ENCODE measurements at places on chromosomes 1 and 21.

- DNase-seq, result no peak
Measured at GRCh38 chr1:32454726-32455125, 10.1 kb upstream of the ZBTB8B start.

DNA sequence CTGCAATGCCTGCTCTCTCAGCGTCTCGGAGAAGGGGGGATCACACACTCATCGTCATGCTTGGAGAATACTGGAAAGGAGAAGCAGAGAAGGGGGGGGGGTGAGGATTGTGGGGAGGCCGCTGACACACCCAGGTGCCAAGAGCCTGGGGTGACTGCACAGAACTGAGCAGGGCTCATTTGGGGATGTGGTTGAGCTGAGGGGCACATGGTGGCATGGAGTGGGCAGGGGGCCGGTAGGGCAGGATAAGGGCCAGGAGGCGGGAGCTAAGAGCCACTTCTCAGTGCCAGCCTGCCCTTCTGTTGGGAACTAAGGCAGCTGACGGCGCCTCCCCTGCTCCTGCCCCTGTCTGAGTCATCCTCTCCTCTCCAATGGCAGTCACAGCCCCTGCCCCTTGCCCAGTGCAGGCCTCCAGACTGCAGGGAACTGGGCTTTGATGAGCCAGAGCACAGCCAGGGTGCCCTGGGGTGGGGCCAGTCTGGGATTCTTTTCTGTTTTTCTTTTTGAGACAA lies 27.2 kb downstream of the MRPL37 start:
- DNase-seq, result no peak

- no peak for DNase-seq
Measured at GRCh38 chr1:187413405-187414169, 584.8 kb downstream of the PLA2G4A start.

GRCh38 chr1:66434096-66434495 lies 99.9 kb upstream of the SGIP1 start:
- no peak for DNase-seq

GRCh38 chr1:211632117-211632807 lies 43.2 kb downstream of the NEK2 start:
- DNase-seq, result no peak

- no peak for DNase-seq
Measured at GRCh38 chr1:183241471-183241870, 55.4 kb downstream of the LAMC2 start.

GRCh38 chr1:201656311-201657032 lies 117.5 kb downstream of the NAV1 start:
- DNase-seq, result no peak

DNA sequence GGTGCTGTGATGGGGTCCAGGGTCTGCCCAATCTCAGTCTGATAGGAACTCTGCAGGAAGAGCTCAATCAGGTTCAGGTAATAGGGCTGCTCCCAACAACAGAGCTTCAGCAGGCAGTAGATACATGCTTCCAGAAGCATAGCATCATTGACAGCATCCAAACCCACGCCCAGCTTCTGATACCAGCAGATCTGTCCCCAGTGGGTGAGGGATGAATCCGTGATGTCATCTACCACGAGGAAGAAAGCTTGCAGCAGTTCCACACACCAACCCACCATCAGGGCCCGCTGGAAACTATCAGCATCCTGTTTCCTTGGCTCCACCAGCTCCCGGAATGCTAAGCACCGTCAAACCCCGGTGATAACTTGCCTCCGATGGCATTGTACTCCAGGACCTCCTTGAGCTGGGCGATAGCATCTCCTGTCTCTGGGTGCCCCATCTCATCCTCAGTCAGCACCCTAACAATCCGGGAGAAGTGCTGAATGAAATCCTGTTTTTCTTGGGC lies 14.7 kb downstream of the NEK2 start:
- DNase-seq, result no peak

- no peak for DNase-seq
Measured at GRCh38 chr1:94002046-94002787, 93.0 kb upstream of the GCLM start.

- DNase-seq, result no peak
Measured at GRCh38 chr1:55088413-55088812, 49.1 kb downstream of the PCSK9 start.

GRCh38 chr1:240499012-240499411 lies 112.9 kb downstream of the GREM2 start:
- no peak for DNase-seq

GRCh38 chr21:36643374-36644250 lies 55.3 kb upstream of the SIM2 start:
- no peak for DNase-seq

- DNase-seq, result no peak
Measured at GRCh38 chr1:3219791-3220467, 150.9 kb downstream of the PRDM16 start.

GRCh38 chr1:248596615-248597014 lies 885 bp downstream of the OR2T10 start:
- DNase-seq, result no peak

DNA sequence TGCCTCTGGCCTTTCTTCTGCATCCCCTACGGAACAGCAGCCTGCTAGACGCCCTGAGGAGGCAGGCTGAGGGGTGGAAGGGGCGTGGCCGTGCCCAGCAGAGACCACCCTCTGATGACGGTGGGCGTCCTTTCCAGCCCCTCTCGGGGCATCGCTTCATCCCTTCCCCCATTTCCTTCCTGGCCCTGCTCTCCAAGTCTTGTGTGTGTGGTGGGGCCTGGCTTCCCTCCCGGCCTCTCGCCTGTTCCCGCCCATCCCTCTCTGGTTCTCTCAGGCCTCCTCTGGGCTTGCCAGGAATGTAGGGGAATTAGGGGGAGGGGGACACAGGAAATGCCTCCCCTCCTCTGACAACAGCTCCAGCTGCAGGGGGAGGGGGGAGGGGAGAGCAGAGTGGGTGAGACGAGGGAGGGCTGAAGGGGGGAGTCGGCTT lies 51.1 kb downstream of the SKI start:
- no peak for DNase-seq

DNA sequence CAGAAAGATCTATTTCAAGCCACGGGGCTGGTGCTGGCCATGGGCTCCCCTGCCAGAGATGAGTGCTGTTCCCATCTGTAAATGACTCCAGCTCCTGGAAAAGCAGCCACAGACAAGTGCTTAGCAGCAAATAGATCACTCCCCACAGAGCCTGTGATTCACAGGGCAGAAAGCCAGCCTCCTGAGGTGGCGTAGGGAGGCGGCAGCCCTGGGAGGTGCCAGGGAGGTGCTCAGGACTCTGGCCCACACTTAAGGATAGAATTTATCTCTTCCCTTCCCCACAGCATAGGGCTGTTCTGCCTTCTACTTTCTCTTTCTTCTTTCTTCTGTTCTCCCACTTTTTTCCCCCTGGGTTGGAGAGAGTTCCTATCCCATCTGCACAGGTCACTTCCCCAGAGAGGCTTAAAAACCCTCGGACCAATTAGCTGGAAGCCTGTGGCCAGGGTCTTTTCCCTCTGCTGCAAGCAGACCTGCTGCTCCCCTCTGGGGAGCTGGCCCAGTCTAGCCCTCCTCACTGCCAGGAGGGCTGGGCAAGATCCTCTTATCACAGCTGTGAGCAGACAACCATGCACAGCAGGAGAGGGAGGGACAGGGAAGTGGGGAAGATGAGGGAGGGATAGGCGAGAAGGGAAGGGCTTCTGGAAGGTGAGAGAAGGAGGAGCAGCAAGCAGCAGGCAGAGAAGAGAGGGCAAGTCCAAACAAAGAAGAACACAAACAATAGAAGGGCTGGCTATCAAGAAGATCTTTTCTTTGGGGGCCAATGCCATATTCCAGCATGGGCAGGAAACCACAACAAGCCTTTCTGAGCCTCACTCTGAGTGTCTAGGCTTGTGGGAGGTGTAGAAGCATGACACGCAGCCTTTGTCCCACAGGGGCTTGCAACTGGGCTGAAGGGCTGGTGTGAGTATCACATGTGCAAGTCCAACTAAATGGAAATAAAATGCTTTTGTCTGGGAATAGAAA lies 41.0 kb downstream of the KCND3 start:
- no peak for DNase-seq

DNA sequence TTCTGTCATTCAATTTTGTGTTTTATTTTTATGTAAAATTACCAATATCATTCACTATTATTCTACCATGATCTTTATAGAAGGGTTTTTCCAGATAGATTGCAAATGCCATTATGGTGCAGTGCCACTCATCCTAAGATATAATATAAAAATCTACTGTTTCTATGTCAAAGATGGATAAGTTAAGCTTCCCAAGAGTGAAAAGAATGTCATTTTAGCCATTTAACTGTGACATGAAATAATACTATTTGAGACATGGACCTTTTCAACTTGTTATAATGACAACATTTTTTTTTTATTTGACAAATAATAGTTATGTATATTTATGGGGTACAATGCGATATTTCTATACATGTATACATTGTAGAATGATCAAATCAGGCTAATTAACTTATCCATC lies 224.3 kb downstream of the RPS6KC1 start:
- no peak for DNase-seq

- no peak for DNase-seq
Measured at GRCh38 chr1:113453771-113454083, 63.4 kb downstream of the MAGI3 start.

DNA sequence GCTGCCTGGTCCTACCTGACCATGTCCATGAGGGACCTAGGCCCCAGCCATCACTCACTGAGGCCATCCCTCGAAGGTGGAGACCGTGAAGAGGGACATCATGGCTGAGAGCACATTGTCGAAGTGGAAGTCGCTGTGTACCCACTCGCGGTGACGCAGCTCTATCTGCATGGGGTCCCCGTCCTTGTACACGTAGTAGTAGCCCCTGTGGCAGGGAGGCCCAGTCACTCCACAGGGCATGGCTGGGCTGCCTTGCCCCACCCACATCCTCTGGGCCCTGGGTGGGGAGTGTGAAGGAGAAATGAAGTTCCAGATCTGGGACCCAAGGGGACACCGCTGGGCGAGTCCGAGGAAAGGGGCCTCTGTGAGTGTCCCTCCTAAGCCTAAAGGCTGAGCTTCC lies 38.4 kb upstream of the KIF21B start:
- no peak for DNase-seq

- DNase-seq, result no peak
Measured at GRCh38 chr1:39827201-39827600, 38.5 kb upstream of the BMP8B start.

GRCh38 chr1:208595236-208595635 lies 351.1 kb upstream of the PLXNA2 start:
- DNase-seq, result no peak

GRCh38 chr1:205760606-205761005 lies 10.6 kb upstream of the NUCKS1 start:
- DNase-seq, result no peak

DNA sequence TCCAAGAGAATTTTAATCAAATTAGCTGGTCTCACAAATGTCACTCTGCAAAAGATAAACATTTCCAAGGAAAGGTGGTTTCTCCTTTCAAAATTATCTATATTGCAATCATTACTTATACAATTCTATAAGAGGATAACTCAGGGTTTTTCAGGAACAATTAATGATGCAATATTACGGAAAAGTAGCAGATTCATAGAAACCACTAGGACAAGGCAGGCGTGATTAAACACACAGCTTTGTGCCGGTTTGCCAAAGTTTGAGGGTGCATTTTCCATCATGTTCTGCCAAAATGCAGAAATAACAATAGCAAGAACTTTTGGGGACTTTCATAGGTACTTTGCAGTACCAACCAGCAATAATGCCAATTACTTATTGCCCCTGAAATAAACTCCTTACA lies 605 bp downstream of the TNFRSF9 start:
- DNase-seq, result no peak

DNA sequence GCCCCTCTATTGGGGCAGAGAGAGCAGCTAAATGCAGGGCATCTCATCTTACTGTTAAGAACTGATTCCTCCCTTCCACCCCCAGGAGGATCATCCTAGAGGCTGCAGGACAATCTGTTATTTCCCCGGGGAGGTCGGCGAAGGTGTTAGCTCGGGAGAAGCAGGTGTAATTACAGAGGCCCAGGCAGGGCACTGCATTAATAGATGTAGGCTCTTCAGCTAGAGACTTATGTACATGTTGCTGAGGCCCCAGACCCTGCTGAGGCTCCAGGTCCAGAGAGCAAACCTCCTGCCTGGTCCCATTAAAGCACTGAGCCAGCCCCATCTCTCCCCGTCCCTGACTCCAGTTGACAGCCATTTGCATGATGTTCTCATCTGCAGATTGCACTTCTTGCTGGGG lies 320.3 kb upstream of the VAMP3 start:
- no peak for DNase-seq

DNA sequence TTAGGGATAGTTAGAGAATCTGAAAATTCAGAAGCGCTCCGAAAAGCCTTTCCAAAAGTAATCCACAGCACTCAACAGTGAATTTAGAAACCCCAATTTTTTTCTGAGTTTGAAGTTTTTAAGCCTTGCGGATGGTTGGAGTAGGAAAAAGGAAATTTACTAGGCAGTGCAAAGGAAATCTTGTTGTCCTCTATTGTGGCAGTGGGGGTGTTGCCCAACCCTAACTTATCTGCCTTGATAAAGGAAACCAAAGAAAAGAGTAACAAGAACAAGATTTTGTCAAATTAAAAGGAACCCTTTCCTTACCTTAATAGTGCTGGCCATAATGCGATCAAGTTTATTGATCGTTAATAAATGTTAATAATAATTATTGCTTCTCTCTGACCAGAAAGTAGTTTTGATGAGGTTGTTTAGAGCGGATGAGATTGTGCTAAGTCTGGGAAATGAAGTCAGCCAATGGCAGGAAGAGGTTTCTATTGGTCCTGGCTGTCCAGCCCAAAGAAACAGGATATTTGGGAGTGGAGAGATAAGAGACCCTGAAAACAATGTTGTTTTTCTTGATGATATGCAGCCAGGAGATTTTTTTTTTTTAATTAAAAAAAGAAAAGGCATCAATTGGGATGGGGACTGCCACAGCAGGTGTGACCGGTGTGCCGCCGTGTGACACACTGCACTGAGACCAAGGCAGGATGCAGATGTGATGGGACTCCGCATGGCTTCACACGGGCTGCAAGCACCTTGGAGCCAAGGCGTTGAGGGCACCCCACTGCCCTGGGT lies at the start of gene ERG:
Gene ERG, minus strand, starts transcription at position 421 of the 777 bp plus-strand sequence. Its CDS starts 97 bp downstream, at position 324.
- DNase-seq, result no peak
